ENCODE measurements at places on chromosomes 5 and 9. TPM values are rescaled to one million over a fixed set of nuclear protein-coding genes. Genes with fewer than 3 reads are reported as not detected.

SNCAIP gene
- 2.7 TPM for total RNA-seq

TMEM141 gene
- total RNA-seq, result 110 TPM

PLEKHG4B gene
- 3.0 TPM for total RNA-seq

TRPM6 gene
- total RNA-seq, result 45.9 TPM

GPR151 gene
- total RNA-seq, result not detected

C8G gene
- total RNA-seq, result 3.2 TPM

WWC1 gene
- 14.7 TPM for total RNA-seq

SLC25A2 gene
- total RNA-seq, result 1.2 TPM

INSYN2B gene
- not detected for total RNA-seq

CA9 gene
- 1.7 TPM for total RNA-seq

DOK3 gene
- total RNA-seq, result 10.3 TPM

IFNA13 gene
- total RNA-seq, result not detected

PLAC8L1 gene
- not detected for total RNA-seq

CSF1R gene
- total RNA-seq, result 9.0 TPM

BARHL1 gene
- total RNA-seq, result not detected

LIX1 gene
- not detected for total RNA-seq

JAKMIP2 gene
- 9.0 TPM for total RNA-seq

TLX3 gene
- not detected for total RNA-seq

PCDH12 gene
- 1.2 TPM for total RNA-seq

ZNF883 gene
- total RNA-seq, result 0.38 TPM

DPYSL3 gene
- total RNA-seq, result 134 TPM
